ENCODE measurements at places on chromosomes 3 and 15.

GRCh38 chr3:44031387-44032380 lies 210.0 kb upstream of the TOPAZ1 start:
- DNase-seq = no peak

GRCh38 chr3:195129644-195130492 lies 141.1 kb downstream of the XXYLT1 start:
- no peak for DNase-seq

- DNase-seq = no peak
Observed at GRCh38 chr3:105610473-105610872, 243.8 kb downstream of the ALCAM start.

- no peak for DNase-seq
Observed at GRCh38 chr3:54761637-54762036, 166.2 kb downstream of the LRTM1 start.

GRCh38 chr3:193896419-193896818 lies 239.5 kb upstream of the HES1 start:
- no peak for DNase-seq
